ENCODE measurements at places on chromosomes 6 and 20. TPM values are rescaled to one million over a fixed set of nuclear protein-coding genes. Genes with fewer than 3 reads are reported as not detected.

Gene SPATS1
- total RNA-seq = under 0.01 TPM

Gene LTA
- total RNA-seq = not detected

Gene FAXC
- 0.51 TPM for total RNA-seq

Gene MEP1A
- not detected for total RNA-seq

Gene PRKN
- 5.6 TPM for total RNA-seq

Gene TRPC4AP
- total RNA-seq = 52.9 TPM

Gene FARS2
- total RNA-seq = 22.6 TPM

Gene LCA5
- total RNA-seq = 5.6 TPM

Gene ULBP2
- 1.8 TPM for total RNA-seq

Gene PDYN
- not detected for total RNA-seq

Gene UNC5CL
- 0.26 TPM for total RNA-seq

Gene SIRPB2
- not detected for total RNA-seq
